Left renal pelvis (tissue), 4 donors: ENCODE measurements at places on chromosomes 3 and 15. TPM values are rescaled to one million over a fixed set of nuclear protein-coding genes. Genes with fewer than 3 reads are reported as not detected.

DNA sequence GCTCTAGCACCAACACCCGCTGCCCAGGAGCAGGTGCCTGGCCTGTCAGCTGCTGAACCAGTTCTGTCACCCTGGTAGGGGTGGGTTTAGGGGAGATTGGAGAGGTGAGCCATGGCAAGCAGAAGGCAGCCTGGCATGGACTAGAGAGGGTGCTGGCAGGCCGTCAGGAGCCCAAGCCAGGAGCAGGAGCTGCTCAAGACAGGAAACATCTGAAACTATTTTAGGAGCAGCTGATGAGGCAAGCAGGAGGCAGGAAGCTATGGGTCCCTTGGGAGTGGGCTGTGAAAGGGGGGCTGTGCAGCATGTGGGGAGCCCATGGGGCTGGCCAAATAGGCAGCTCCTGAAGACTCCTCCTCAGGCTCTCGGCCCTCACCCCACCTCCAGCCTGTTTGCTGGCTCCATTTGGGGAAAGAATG is 2.3 kb downstream of the INKA1 start:
- DNase-seq = peak; percentile 72

DNA sequence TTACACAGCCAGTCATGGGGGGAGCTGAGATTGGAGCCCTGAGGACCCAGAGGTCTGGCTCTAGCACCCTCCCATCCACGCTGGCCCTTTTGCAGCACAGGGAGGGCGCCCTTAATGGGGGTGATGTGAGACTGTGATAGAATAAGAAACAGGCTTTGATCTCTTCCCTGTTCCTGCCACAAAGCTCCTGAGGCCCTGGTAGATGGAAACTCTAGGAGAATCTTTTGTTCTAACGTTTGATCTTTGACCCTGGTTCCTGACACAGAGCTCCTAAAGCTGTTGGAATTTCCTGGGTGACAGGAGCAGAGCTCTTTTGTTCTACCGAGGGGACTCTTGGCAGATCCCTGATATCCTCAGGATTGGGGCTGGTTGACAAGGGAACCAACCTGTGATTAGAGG is 1.2 kb upstream of the UROC1 start:
- no peak for DNase-seq

GRCh38 chr3:192940129-192940528 is 22.5 kb upstream of the MB21D2 start:
- no peak for DNase-seq

- DNase-seq = no peak
Measured at GRCh38 chr3:58588030-58588614, 10.9 kb upstream of the FAM107A start.

- DNase-seq = peak; percentile 43
Measured at GRCh38 chr15:43370310-43370974, 401 bp downstream of the ZSCAN29 start.

DNA sequence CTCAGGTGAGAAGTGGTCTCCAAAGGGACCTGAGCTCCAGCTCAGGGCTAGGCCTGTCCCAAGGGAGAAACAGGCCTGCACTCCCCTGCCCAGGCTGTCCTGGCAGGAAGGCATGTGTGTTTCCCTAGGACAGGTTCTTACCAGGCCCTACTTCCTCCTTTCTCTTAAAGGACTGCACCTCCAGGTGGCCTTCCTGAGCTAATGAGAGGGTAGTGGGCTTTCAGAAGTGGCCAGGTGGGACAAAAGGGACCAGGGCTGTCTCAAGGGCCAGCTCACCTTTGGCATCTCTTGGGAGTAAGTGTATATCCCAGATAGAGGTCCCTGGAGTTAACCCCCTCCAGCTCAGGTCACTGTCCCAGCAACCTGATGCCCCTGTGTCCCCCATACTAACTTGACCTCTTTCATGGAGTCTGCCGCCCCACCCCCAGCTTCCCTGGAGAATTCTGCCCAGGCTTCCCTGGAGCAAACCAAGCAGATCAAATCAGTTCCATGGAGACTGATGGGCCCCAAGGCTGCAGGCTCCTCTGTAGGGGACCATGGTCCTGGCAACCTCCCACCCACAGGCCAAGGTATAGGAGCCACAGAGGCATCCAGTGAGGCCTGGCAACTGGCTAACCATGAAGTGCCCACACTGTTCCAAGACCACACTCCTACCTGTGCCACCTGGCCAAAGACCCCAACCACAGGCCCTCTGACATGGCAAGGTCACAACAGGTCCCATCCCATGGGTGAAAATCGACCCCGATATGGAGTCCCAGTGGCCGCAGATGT is 67.6 kb downstream of the ZNF445 start:
- DNase-seq = no peak

DNA sequence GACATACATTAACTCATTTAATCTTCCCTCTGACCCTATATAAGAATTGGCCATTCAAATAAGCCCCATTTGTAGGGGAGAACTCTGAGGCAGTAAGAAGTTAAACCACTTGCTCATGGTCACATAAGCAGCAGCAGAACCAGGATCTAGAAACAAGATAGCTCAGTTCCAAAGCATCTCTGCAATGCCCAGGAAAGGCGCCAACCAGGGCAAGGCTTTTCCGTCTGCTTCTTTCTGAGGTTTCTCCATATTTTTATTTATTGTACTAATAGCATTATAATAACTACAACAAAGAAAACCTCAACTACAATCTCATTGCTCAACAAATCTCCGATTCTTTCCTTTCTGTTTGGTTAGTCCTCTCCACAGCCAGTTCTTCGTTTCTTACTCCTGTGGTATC is 4.3 kb upstream of the UBE2E2 start:
- DNase-seq = no peak

ANKRD63 gene
- not detected for polyA plus RNA-seq
